AG08396 (cell line): ENCODE measurements at places on chromosomes 7 and 10.

DNA sequence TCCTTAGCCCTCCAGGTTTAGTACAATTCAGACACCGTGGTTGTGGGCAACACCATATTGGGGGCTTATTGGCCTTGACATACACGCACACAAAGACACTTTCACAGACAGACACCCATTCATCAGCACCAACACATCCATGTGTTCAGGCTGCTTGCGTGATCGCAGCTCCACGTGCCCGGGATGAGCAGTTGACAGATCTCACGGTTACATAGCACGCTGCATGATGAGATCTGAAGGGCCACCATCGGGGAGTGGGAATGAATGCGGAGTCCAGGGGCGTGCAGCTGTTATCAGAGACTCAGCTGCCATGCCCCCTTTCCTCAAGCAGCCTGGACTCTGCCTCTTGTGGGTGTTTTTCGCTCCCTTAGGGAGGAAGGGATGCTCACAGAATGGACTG lies 285.2 kb downstream of the USP6NL start:
- no peak for DNase-seq

GRCh38 chr7:89332026-89332425 lies 536.5 kb upstream of the TEX47 start:
- DNase-seq, result no peak

DNA sequence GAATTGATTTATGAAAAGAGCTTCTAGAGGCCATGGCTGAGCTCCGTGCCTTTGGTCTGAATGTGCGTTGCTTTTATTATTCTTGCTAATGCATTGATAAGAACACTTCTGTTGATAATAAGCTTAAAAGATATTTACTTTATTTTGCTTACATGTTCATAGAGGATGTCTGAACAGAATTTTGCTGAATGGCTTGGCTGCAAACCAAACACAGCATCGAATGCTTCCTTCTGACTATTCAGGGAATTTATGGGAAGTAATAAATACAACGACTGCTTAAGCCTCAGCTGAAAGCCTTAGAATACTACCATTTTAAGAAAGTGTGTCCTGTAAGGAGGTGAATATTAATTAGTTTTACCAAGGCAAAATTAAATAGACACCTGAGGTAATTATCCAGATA lies 643.5 kb upstream of the POT1 start:
- no peak for DNase-seq

DNA sequence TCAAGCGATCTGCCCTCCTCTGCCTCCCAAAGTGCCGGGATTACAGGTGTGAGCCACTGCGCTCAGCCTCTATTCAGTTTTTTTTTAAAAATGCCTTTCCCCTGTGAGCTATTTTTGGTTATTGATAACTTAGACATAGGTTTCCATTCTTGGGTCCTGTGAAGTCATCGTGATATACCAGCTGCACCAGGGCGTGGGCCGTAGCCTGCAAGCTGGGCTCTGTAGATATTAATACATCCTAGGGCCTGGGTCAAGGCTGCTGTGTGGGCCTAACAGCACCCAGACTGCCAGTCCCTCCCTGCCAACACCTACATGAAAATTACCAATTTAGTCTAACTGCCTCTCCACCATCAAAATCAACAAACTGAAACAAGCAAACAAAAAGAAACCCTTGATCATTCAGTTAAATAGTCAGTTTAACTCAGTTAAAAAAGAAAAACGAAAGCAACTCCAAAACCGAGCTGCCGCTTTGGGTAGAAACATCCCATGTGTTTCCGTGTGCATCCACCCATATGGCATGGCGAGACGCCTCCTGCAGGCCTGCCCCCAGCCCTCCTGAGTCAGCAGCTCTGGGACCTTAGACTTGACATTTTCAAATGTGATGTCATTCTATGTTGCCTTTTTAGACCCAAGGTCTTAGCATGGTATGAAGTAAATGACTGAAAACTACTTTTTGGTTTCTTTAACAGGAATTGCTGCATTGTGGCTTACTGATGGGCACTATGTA lies 330.2 kb downstream of the GLRX3 start:
- no peak for DNase-seq

GRCh38 chr7:110591341-110591740 lies 499.6 kb upstream of the LRRN3 start:
- DNase-seq, result peak; percentile 20

DNA sequence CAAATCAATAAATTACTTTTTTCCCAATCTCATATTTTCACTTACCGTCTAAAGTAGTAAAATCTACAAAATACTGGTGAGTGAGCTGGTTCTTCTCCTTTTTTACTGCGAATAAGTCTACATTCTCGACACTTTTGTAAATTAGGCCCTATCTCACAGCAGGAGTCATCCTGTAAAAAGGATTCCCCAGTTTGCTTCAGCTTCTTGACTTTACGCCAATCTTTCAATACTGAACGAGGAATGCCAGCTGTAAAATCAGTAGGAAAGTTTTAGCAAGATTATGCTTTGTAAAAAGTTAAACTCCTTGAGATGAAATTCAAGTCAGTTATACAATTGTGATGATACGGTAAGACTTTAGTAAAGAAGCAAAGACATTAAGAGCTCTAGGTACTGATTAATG lies 67.3 kb downstream of the NRBF2 start:
- DNase-seq, result no peak

DNA sequence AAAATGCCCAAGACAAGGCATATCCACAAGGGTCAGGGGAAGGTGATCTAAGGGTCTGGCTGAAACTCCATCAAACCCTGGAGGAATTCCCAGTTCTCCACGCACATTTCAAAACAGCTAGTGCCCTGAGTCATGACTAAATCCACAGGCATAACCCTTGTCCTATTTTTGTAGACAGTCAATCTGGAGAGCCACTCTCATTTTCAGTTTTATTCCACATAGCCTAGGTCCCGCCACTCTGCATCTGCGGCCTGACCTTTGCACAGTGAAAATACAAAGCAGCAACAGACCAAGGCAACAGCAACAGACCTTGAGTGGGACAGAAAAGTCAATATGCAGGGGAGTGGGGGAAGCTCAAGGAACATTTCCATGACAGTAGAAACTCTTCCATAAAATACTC lies 201.4 kb upstream of the NPVF start:
- DNase-seq, result no peak

DNA sequence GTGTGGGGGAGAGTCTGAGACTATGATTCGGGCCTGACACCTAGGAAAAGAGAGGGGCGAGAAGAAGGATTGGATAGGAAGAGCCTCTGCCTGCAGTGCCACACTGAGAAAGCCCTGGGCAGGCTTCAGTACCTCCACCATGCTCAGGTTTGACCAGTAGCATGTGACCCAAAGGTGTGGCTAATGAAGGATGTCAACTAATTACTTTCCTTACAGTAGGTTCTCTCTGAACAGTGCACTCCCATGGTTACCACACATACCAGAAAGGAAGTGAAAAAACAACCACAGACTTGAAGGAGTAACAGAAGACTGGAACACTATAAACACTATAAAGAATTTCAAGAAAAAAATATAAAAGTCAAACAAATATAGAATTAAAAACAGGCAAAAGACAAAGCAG lies 46.2 kb downstream of the SEM1 start:
- DNase-seq, result no peak

DNA sequence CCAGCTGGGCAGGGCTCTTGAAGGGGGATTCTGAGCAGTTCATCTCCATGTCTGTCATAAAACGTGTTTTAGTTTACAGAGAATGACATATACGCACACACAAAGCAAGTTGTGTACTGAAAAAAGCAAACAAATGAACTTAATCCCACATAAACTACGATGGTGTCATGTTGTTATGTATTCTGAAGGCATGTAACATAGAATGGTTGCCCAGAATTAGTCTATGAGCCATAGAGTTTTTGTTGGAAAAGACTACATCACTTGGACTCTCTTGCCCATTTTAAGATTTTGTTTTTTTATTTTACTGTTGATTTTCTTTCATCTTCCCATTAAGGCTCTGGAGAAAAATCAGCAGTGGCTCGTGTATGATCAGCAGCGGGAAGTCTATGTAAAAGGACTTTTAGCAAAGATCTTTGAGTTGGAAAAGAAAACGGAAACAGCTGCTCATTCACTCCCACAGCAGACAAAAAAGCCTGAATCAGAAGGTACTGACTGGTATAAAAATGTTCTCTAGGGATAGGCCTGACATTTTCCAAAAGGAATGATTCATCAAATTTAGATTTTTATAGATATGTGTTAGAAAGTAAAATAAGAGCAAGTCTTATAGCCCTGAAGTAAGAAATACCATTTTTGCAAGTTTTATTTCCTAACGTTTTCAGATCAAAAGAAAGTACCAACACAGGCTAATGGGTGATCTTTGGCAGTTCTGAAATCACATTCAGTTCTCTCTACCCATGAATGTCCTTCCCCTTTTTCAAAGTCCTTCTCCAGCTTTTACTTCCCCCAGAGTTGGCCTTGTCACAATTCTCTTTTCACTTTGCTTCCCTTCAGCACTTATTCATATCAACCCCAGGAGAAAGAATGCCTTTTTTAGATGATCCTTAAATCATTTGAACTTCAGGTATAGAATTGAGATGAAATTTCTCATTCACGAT lies 18.9 kb downstream of the CEP55 start:
- no peak for DNase-seq

DNA sequence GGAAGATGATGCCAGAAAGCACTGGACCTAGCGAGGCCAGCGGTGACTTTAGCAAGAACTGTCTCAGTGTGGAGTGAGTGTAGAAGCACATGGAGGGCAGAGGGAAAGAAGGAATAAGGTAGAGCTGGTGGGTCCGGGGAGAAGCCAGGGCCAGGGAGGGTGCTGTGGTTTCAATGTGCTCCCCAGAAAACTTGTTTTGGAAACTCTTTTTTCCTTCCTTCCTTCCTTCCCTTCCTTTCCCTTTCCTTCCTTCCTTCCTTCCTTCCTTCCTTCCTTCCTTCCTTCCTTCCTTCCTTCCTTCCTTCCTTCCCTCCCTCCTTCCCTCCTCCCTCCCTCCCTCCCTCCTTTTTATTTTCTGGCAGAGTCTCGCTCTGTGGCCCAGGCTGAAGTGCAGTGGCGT lies 5.5 kb upstream of the RARRES2 start:
- no peak for DNase-seq
